Glomerular endothelial cell (primary cell): ENCODE measurements at places on chromosomes 13 and 19. TPM values are rescaled to one million over a fixed set of nuclear protein-coding genes. Genes with fewer than 3 reads are reported as not detected.

The GPR12 gene
- total RNA-seq, result not detected in 2 replicates

The LRRC8E gene
- 2.8 and 3.0 TPM in 2 replicates for total RNA-seq

The EIF3K gene
- 392 and 501 TPM in 2 replicates for total RNA-seq

The SLC7A9 gene
- not detected in 2 replicates for total RNA-seq

The TBXA2R gene
- 1.9 and 2.7 TPM in 2 replicates for total RNA-seq

The CYP4F3 gene
- total RNA-seq, result not detected in 2 replicates

The MAMSTR gene
- 0.29 and 1.6 TPM in 2 replicates for total RNA-seq

The ZNF226 gene
- total RNA-seq, result 10.8 and 22.4 TPM in 2 replicates

The ATXN8OS gene
- total RNA-seq, result not detected in 2 replicates

The STOML3 gene
- not detected in 2 replicates for total RNA-seq

The PCSK4 gene
- 3.7 and 5.0 TPM in 2 replicates for total RNA-seq
